Stimulated activated CD4-positive, alpha-beta T cell treated with anti-CD3 and anti-CD28 coated beads, Interleukin-4, amount 100 ng/mL, for 4 hours (primary cell): ENCODE measurements at places on chromosomes 16 and 17.

DNA sequence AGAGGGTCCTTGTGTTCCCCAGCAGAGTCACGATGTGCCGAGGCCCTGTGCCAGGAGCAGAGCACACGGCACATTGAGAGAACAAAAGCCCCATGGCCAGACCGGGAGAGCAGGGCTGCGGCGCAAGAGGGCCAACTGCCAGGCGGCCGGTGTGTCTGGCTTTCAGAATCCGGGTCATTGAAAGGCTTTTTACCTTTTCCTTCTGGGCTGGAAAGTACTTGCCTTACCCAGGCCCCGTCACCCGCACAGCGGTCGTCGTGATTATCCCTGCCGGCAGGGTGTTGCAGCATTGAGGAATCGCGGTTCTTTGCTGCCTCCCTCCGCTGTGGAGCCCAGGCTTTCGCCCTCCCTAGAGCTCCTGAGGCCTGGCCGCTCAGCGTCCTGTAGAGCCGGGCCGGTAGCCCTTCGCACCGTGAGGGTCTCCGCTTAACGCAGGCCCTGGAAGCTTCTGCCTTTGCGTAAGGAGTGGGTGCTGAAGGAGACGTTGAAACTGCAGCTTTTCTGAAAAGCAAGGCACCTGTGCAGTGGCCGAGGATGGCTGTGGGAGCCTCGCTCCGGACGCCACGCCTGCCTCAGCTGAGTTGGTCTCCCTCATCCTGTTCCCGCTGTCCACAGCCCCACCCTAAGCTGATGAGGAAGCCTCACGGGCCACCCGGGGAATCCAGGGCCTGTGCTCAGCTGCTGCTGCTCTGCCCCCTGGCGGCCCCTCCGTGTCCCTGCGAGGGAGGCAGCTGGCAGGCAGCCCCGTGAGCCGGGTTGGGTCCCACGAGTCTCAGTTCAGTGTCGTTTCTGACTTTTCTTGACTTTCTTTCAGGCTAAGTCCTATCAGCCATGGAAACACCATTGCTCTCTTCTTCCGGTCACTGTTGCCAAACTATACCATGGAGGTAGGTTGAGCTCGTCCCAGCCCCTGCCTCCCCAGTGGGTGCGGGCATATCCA lies 8.6 kb upstream of the MC1R start:
- peak; percentile 67 for DNase-seq

DNA sequence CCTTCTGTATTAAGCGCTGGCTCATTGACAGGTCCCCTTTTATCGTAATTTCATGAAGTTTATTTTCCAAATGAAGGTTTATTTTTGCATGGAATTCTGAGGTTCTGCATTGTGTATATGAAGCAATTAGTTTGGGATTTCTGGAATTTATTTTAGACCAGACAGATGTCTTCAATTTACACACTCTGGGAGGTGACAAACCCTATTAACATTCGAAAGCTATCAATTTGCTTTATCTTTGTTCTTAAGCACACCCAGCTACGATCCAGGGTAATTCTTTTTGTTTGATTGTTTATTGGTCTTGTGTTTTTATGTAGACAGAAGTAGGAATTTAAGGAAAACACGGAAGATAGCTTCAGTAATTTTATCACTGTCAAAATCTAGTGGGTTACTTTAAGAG lies 264.6 kb downstream of the HS3ST3A1 start:
- DNase-seq = no peak

- DNase-seq = no peak
Observed at GRCh38 chr16:17963185-17963836, 373.2 kb downstream of the NPIPA8 start.

- DNase-seq = no peak
Observed at GRCh38 chr16:8053437-8053836, 536.9 kb downstream of the TMEM114 start.

- no peak for DNase-seq
Observed at GRCh38 chr17:49249890-49250522, 19.4 kb upstream of the PHOSPHO1 start.

DNA sequence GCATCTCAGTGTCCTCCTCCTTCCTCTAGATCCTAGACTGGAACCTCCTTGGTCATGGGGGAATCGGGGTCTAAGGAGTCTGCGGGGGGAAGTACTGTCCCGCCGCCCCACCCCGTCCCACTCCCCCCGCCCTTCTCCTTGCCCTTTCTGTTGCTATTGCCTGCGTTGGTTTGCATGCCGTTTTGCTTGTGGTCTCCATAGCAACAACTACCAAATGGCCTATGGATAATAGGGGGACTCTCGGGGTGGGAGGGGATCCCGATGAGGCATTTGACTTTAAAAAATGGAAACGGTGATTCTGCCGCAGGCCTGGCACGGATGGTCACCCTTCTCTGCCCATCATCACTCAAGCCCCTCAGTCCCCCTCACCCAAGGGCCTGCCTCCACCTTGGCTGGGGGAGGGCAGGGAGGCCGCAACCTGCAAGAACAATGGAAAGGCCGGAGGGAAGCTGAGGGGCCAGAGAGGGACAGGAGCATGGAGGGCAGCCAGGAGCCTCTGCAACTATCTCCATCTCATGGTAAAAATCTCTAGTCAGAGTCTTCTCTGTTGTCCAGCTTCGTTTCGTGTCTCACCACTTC lies 231.4 kb upstream of the TNRC6C start:
- DNase-seq = no peak

DNA sequence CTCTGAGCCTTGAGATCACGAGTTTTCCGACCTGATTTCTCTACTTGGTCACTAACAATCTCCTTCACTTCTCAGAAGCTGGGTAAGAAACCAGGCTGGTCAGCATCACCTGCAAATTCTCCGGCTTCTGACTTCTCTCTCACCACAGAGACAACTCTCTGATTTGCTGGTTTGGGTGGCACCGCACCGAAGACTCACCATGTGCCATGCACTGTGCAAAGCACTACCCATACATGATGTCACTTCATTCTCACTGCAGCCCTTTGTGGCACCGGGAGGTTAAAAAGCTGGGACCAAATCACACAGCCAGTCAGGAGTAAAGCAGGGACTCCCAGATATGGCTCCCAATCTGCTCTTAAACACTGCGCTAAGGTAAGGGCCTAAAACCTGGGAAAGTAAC lies 647 bp downstream of the VAC14 start:
- DNase-seq = no peak

DNA sequence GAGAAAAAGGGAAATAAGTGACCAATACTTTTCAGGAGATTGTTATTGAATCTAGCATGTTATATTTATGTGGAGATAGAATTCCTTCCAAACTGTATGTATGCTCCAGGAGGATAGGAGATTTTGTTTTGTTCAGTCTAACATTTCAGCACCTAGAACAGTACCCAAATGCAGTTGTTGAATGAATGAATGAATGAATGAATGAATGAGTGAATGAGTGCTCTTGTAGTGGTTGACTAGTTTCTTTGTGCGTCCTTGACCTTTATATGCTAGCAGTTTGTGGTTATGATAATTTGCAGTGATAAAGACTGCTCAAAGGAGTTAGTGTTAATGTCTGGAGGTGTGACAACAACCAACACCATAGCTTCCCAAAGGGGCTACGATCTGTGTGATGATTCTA lies 663.5 kb upstream of the GOT2 start:
- DNase-seq = no peak

- DNase-seq = no peak
Observed at GRCh38 chr17:62680541-62681052, 53.1 kb downstream of the MRC2 start.

- no peak for DNase-seq
Observed at GRCh38 chr16:53852678-53853077, 148.7 kb downstream of the FTO start.

GRCh38 chr17:16052486-16052885 lies 52.9 kb downstream of the TTC19 start:
- no peak for DNase-seq

DNA sequence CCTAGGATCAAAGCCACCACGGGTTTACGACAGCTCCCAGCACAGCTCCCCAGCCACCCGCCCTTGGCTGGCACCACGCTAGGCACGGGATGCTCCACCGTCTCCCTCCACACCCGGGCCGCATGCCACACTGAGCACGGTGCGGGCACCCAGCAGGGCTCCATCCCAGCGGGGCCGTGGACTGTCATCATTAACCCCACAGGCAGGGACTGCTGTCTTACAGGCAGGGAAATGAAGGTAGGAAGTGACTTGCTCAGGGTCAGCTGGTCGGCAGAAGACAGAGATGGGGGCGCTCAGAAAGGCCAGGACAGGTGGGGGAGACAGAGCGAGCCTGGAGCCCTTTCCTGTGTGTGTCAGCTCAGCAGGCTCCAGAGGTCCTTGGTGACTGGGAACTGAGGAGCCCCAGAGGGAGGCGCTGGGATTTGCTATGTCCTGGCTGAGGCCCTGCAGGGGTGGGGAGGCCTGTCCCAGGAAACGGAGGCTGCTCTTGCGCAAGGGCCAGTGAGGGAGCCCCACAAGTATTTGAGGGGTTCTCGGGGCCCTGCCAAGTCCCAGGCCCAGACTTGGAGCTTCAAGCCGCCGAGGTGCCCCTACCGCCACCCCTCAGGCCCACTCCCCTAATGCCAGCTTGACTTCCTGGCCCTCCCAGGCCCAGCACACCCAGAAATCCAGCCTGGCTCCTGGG lies 3.2 kb downstream of the UBALD1 start:
- no peak for DNase-seq

DNA sequence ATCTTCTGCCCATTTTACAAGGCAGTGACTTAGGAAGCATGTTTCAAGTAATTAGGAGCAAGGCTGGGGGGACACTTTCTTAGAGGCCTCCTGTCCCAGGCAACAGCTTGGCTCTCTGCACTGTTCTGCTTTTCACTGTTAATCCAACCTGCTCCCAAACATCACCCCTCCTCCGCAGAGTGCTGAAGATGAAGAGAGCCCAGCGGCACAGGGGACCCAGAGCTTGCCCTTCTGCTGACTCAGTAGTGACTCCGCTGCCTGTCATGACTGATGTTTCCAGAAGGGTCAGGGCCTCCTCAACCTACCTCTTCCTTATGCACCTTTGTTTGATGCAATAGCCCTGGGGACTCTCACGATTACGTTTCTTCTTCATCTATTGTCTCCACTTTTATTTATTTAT lies 38.9 kb upstream of the NDRG4 start:
- no peak for DNase-seq

GRCh38 chr16:12377497-12377896 lies 401.0 kb downstream of the SNX29 start:
- no peak for DNase-seq

DNA sequence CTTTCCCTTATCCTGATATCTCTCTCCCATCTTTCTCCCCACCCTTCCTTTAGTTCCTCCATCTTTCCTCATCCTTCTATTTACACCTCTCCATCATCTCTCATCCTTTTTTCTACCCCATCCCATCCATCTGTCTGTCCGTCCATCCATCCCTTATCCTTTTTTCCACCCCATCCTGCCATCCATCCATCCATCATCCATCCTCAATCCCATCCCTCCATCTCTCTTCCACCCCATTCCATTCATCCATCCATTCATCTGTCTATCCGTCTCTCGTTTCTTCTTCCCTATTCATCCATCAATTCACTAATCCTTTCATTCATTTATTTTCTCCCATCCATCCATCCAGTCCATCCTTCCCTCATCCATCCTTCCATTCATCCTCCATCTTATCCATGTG lies 68.1 kb downstream of the ABCC6 start:
- DNase-seq = no peak

- no peak for DNase-seq
Observed at GRCh38 chr17:29138971-29139691, 41.1 kb downstream of the MYO18A start.

DNA sequence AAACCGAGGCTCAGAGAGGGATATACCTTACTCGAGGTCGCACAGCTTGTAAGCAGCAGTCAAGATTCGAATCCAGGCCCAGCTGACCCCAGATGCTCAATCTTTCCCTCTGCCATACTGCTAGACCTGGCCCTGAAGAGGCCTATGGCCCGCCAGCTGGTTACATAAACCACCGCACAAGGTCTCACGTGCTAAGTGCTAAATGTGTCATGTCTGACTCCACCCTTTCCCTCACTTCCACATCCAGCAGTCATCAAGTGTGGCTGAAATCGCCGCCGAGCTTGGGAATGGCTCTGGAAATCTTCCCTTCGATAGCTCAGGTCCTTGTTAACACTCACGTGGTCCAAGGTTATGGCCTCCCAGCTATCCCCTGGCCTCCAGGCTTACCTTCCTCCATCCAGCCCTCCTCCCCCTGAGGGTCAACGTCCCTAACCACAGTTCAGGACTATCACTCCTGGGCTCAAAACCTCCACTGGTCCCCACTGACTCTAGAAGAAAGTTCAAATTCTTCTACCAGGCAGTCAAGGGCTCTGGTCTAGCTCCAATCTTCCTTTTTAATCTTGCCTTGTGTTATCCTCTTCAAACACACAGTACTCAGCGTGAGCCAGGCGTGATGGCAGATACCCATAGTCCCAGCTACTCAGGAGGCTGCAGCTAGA lies 3.5 kb downstream of the ZBTB4 start:
- no peak for DNase-seq

GRCh38 chr17:21376759-21377690 lies 868 bp downstream of the KCNJ12 start:
- DNase-seq = no peak

DNA sequence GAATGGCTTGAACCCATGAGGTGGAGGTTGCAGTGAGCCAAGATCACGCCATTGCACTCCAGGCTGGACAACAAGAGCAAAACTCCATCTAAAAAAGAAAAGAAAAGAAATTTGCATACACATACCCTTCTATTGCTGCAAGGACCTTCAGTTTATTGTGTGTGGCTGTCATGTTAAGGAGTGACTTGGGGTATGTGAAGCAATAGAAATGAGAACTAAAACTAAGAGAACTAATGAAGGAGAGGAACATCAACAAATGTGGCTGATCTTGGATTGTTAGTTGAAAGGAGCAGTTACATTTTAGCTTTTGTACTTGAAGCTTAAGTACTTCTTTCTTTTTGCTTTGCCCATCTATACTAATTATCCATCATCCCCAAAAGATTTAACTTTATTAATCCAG lies 12.7 kb upstream of the NSRP1 start:
- no peak for DNase-seq

DNA sequence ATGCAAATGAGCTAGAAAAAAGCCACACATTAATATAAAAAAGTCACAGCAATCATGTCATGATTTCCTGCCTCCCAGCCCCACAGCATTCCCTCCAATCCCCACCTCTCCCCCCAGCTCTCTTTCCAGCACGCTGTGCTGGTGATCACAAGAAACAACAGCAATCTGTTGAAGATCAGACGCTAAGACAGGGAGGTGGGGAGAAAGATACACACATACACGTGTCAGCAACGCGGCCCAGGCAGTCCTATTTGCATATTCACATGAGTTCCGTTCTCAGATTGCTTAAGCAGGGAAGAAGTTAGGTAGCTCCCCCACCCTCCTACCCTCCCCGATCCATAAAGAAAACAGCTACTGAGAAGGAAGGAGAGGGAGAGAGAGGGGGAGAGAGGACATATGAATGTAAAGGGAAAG lies 405.5 kb upstream of the PSMD7 start:
- DNase-seq = no peak

DNA sequence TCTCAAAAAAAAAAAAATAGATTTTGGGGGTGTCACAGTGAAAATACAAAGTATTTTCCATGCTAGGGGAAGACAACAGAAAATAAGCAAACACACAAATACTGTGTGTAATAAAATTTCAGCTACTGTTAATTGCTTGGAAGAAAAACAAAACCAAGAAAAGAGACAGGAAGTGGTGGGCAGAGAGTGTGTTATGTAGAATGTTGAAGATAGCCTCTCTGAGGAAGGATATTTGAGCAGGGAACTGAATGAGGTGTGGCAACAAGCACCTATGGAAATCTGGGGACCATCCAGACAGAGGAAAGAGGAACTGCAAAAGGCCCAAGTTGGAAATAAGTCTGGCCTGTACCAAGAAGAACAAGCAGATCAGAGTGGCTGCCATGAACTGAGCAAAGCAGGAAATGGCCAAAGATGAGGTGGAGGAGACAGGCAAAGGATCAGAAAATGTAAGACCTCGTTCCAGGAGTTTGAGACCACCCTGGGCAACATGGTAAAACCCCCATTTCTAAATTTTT lies 7.8 kb upstream of the USP31 start:
- DNase-seq = no peak
